ENCODE measurements at places on chromosomes 7 and 10.

DNA sequence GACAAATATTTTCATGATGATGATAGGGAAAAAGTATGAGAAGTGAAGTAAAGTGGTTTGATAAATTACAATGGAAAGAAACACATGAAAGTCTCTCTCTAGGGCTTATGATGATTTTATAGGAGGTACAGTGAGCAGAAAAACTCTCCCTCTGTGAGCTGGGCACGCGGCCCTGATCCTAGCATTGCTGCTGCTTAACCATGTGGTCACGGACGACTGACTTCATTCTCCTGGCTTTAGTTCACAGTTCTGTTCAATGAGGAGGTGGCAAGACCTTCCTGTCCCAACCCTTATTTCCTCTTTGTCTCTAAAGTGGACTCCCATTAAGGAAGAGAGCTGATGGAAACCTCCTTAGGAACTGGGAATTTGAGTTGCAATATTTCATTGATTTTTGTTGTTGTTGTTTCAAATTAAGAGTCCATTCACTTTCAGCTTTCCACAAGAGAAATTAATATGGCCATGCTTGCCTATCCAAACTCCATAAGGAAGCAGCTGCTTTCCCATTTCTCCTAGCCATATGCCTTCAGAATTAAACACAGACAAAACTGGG is 8.2 kb upstream of the PON3 start:
- DNase-seq, result no peak

- DNase-seq, result no peak
Measured at GRCh38 chr10:106741006-106741530, 423.4 kb downstream of the SORCS1 start.

GRCh38 chr7:134485203-134485602 is 26.3 kb upstream of the AKR1B1 start:
- DNase-seq, result no peak

DNA sequence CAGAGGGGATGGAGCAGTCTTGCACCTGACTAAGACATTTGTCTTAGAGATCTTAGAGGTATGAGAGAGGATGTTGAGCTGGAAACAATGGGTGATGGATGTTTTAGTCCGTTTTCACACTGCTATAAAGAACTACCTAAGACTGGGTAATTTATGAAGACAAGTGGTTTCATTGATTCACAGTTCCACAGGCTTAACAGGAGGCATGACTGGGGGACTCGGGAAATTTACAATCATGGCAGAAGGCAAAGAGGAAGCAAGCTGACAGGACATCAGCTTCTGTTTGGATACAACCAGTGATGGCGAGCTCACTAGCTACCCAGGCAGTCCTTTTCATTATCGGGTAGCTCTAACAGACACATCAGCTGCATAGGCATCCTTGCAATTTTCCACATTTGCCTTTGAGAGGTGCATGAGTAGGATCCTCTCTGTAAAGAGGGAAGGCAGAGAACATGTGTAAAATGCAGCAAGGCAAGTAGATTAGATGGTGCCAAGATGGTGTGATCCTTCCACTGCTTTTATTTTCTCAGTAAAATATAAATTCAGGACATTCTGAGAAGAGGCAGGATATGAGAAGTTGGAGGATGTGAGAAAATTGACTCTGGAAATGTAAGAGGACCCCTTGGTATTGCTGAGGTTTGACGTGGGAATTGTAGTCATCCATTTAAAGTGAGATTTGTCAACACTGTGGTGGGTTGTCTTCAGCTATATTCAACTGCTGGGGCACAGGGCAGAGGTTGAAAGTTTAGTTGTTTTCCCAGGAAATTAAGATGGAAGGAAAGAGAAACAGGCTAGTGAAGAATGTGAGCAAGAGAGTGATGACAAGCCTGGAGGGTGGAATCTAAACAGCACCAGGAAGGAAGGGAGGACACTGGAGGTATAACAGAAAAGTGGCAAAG is 1140.0 kb upstream of the AUTS2 start:
- no peak for DNase-seq

DNA sequence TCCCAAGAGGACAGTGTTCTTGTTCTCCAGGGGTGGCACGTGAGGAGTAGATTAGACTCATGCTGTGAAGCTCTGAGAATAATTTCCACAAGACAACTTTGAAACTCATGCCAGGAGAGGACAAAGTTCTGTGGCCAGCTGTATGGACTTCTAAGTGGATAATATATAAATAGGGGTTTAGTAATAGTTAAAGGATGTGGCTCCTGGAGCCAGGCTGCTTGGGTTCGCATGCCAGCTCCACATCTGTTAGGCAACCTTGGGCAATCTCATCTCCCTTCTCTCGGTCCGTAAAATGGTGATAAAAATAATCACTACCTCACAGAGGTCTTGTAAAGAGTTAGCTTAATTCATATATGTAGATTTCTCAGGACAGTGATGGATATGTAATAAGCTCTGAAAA is 35.8 kb downstream of the ACSL5 start:
- DNase-seq, result no peak

GRCh38 chr10:69864321-69864720 is 62.6 kb downstream of the COL13A1 start:
- no peak for DNase-seq

GRCh38 chr7:16271355-16271915 is 149.9 kb downstream of the CRPPA start:
- no peak for DNase-seq

DNA sequence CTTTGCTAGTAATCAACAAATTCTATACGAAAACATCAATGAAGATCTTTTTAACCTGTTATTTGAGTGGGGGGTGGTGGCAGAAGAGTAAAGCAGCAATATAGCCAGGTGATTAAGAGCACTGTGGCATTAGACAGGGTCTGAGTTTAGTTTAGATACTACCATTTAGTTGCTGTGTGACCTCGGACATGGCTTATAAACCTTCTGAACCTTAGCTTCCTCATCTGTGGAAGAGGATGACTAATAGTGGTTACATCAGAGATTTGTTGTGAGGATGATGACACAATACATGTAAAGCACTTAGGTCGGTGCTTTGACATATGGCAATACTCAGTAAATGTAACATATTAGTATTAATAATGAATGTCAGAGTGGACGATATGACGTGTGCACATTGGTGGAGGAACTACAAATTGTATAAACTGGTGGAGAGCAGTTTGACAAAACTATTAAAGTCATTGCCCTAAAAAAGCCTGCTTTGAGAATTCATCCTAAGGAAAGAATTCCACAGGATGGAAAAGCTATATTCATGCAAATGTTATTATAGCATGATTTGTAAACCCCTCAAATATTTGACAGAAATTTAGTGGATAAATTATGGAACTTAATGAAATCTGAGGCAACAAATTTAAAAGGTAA is 24.3 kb downstream of the SPAG6 start:
- DNase-seq, result no peak

GRCh38 chr10:22723343-22723779 is 9.0 kb upstream of the PIP4K2A start:
- DNase-seq, result no peak

DNA sequence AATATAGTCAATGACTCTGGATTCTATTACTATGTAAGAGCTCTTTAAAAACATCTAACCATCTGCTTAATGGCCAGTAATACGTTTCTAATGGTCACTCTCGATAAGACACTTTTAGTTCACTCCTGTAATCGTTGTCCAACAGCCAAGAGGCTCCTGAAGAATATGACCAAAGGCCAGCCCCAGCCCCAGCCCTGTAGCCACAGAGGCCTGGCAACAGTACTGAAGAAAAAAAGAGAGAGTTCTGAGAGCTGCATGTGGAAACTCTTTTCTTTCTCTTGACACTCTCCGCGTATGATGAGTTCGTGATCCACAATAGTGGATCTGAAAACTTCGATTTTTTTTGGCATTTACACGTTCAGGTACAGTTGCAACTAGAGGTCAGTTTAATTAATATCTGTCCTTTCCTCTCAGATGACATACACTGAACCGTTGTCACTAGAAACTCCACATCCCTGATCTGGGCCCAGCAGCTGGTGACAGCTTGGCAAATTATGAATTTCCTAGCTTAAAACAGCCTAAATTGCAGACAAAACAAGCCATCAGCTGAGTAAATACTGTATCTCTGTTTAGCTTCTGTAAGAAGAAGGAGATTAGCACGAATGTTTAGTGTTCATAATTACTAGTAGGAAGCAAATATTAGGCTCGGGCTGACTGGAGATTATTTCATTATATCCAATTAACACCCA is 456.7 kb downstream of the LRMDA start:
- no peak for DNase-seq

GRCh38 chr10:31204090-31204489 is 114.9 kb upstream of the ZEB1 start:
- DNase-seq, result no peak

DNA sequence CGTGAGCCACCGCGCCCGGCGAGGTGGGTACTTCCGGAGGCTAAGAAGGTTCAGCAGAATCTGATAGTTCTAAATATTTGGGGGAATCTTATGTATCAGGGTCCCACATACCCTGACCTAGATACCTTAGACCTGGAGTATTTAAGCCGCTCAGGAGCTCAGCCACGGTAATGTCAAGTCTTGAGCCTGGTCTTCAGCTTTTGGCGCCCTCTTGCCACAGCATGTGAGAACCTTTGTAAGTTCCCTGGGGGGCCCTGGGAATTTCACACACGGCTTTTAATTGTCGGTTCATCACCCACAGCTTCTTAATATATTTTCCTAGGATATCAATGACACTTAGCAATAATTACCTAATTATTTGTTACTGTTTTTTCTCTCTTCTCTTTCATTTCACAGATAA is 324.3 kb upstream of the GALNT17 start:
- no peak for DNase-seq

DNA sequence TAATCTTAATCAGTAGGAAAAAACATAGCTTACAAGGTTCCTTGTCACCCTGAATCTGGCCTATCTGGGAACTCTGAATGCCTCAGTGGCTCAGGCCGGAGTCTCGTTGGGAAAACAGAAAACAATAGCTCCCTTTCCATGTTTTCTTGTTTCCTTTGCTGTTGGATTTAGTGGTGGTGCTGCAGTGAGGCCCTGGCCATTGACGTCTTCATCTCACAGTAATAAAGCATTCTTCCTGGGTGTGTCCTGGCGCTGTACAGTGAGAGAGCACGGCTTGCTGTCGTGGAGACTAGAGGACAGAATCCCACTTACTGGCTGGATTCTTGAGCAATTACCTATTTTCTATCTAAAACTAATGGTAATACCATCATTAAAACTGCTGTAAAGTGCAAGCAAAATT is 1.3 kb upstream of the SPOCK2 start:
- no peak for DNase-seq

GRCh38 chr7:38189231-38189938 is 11.3 kb downstream of the STARD3NL start:
- no peak for DNase-seq

GRCh38 chr7:132187391-132187790 is 388.9 kb downstream of the PLXNA4 start:
- no peak for DNase-seq

DNA sequence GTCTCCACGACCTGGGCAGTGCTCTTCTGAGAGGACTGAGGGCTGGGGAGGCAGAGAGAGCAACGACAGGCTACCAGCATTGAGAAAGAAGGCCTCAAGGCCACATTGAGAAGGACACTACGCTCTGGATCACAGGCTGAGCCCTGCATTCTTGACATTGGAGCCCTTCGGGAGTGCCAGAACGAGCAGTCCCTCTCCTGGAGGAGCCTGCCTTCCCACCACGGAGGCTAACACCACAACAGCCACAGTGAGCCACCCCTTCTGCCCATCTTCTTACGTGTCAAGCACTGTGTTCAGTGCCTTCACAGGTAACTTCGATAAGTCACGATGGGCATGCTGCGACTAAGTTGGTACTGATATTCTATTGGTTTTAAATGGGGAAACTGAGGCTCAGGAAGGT is 267.8 kb downstream of the RPS24 start:
- DNase-seq, result no peak

DNA sequence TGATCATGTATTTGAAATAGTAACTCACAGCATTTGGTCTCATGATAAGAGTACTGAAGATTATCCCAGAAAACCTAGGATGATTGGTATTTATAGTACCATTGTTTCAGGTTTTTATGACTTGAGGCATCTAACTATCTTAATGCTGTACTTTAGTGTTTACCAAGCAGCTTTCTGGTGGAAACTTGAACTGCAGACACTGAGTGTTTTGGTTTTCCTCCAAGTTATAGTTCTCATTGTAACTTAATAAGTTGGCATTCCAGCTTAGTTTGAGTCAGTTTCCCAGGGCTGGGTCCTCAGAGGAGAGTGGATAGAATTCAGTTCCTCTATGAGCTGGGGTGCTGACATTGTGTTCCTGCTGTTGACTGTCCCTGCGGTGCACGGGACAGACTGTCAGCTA is 50.4 kb downstream of the SEC23IP start:
- no peak for DNase-seq

DNA sequence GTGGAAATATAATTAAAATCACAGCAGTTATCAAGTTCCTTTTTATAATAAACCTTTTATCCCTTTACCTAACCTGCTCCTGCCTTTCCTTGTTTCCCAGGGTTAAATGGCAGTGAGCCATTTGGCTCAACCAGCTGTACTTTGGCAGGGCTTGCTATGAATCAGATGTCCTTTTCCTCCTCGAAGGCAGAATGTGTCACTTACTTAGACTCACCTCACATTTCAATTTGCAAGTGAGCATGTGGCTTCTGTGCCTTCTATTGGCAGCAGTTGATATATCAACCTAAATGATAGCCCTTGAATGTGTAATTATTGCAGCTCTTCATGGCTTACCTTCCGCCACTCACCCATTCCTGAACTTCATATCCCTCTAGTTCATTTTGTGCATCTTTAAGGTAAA is 301.7 kb downstream of the CSTF2T start:
- DNase-seq, result peak; percentile 33

GRCh38 chr7:16562456-16563220 is 36.0 kb downstream of the LRRC72 start:
- DNase-seq, result no peak

DNA sequence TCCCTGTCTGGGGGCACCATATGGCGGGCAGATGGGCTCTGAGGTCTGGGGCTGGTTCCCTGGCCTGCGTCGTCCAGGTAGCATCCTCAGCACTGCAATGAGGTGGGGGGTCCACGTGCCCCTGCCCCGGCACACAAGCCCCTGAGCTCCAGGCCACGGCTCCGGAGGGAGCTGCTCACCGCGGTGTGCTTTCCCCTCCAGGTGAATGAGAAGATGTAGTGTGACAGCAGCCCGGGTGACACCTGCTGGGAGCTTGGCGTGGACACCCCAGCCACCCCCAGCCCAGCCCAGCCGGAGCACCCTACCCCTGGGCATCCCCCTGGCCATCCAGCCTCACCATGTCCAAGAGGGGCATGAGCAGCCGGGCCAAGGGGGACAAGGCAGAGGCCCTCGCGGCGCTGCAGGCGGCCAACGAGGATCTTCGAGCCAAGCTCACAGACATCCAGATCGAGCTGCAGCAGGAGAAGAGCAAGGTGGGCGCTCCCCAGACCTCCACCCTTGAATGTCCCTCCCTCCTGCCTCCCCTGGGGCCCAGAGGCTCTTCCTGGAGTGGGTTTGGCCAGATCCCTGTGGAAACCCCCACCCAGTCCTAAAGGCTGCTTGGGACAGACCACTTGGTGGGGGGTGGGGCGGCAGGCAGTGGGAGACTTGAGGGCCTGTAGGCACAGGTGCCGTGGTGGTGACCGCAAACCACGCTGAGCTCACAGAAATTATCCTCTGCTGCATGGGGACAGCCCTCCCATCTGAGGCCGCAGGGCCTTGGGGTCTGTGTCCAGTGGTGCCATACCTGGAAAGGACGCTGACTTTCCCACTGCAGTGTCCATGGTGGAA is 38.9 kb downstream of the JAKMIP3 start:
- no peak for DNase-seq
